Upper lobe of right lung (tissue), 1 donor: ENCODE measurements at places on chromosomes 6 and 20. TPM values are rescaled to one million over a fixed set of nuclear protein-coding genes. Genes with fewer than 3 reads are reported as not detected.

DNA sequence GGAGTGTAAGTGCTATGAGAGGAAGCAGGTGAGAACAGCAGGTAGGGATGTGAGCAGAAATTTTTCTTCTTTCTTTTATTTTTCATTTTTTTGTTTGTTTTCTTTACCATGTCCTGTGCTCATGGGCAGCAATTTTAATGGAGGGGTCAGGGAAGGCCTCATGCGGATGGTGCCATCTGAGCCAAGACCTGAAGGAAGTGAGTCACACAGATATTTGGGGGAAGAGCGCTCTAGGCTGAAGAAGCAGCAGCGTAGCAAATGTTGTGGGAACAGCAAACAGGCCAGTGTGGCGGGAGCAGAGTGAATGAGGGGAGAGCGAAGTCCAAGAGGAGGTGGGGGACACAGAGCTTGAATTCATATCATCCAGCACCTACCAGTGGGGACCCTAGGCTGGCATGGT is 12.7 kb downstream of the SPDEF start:
- no peak overlapping the region for H3K4me3 ChIP-seq
- H3K36me3 ChIP-seq = no peaks in the 10 kb centered on the region
- no peak overlapping the region for H3K27ac ChIP-seq
- no peak for DNase-seq
- no peaks in the 10 kb centered on the region for H3K4me1 ChIP-seq

The LHFPL5 gene
- not detected for total RNA-seq

GRCh38 chr6:144033816-144034735 is 26.0 kb upstream of the PLAGL1 start:
- no peak overlapping the region for H3K27ac ChIP-seq
- no peak for DNase-seq
- H3K4me1 ChIP-seq = peaks cover 4% of the 10 kb centered on the region
- no peaks in the 10 kb centered on the region for H3K36me3 ChIP-seq
- no peak overlapping the region for H3K4me3 ChIP-seq

The BTN1A1 gene
- total RNA-seq = not detected

The TPBG gene
- 12.4 TPM for total RNA-seq

DNA sequence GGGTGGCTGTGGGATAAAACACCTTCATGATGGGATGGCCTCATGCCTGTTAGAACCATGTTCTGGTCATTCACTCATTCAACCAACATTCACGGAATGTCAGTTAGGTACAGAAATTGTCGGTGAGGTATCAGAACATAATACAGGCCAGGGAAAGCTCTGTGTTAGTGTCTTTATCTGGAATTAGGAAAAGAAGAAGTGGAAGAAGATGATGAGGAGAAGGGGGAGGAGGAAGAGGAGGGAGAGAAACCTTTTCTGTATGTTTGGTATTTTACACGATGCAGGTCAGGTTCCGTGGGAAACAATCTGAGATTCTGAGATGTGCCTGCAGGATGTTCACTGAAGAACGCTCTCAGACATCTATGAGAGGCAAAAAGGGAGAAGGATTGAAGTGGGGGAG is 5.6 kb downstream of the ADTRP start:
- no peak overlapping the region for H3K27ac ChIP-seq
- peaks cover 19% of the 10 kb centered on the region for H3K4me1 ChIP-seq
- H3K27me3 ChIP-seq = no peaks in the 10 kb centered on the region
- no peak for DNase-seq

The FOXQ1 gene
- 12.3 TPM for total RNA-seq

DNA sequence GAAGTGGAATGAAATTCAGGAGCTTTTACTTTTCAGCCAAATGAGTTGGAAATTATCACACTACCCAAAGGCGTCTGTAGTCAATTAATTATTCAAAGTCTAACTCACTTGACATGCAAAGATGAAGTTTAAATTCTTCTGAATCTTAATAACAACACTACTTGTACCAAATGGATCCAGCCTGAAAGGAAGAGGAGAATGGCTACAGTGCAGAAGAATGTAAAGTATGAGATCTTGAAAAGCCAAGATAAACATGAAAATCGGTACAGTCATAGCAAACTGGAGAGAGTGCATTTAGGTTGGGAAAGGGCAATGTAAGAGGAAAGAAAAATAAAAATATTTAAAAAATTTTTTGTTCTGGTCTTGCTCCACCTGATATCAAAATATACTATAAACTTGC is 195.5 kb downstream of the SIM1 start:
- DNase-seq = no peak
- H3K4me3 ChIP-seq = no peak overlapping the region
- no peaks in the 10 kb centered on the region for H3K36me3 ChIP-seq
- no peaks in the 10 kb centered on the region for H3K27me3 ChIP-seq
- H3K4me1 ChIP-seq = no peaks in the 10 kb centered on the region
- no peak overlapping the region for H3K27ac ChIP-seq

The PTGIS gene
- 42.1 TPM for total RNA-seq
